Activated CD8-positive, alpha-beta memory T cell treated with anti-CD3 and anti-CD28 coated beads for 48 hours (primary cell): ENCODE measurements at places on chromosomes 2 and 18.

DNA sequence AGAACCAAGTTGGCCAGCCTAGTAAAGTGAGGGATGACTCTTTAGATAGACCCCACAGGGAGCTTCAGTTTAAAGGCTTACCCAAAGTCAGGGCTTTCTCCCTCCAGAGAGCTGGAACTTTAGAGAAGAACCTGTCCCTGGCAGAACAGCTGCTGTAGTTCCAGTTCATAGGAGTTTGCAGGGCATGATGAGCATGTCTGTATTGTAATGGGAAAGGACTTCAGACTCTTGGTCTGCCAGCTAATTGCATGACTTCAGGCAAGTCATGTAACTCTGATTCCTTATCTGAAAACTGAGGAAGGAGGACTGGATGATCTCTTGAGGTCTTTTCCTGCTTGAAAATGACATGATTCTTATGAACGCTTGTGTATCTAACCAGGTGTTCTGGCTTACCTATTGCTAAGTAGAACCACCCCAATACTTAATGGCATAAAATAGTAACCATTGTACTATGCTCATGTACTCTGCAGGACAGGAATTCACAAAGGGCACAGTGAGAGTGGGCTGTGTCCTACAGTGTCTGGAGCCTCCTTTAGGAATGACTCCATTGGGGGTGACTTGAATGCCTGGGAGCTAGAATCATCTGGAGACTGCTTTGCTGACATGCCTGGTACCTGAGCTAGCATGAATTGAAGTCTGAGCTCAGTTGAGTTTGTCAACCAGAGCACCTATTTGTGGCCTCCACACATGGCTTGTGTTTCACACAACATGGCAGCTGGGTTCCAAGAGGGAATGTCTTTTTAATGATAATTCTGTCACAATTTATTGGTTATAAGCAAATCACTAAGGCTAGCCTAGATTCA, 18.9 kb downstream of the SP5 start:
- no peak for DNase-seq

- no peak for DNase-seq
These were observed 24.9 kb downstream of the CCBE1 start for GRCh38 chr18:59672235-59672711.

DNA sequence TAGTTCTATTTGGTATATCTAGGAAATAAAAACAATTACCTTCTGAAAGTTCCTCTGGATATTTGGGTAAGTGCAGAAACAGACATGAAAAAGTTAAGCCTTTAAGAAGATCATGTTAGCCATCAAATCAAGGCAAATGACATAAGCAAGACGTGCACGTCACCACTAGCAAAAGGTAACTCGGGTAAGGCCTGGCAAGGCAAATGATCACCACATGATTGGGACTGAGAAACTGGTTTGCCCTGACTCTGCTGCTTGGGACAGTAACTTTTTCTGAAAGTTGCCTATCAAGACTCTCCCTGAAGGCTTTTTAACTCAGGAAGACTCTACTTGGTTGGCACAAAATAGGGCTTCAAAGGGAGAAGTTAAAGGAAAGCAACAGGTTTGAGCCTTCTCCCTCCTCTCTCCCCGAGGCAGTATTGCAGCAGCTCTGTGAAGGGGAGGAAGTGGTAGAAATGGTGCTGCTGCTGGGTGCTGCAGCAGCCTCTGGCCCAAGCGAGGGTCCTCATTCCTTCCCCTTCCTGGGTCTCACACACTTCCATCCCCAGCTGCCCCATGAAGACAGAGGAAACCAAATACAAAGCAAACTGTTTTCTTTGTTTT, 17.1 kb upstream of the TMEM237 start:
- DNase-seq, result no peak

DNA sequence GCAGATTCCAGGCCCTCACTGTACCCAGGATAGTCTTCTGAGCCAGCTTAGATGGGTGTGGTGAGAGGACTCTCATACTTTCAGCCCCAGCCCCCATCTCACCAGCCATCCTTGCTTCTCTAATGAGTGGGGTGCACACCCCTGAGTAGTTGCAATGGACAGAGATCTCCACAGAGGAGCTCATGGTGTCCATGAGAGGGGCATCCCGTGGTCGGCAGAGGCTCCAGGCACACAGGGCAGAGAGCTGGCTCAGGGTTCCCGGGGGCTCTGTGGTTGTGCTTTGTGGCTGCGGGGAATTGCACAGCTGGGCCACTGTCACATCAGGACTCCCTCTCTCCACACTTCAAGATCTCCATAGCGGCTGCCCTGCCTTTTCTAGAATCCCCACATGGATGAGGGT, 226.0 kb upstream of the PXDN start:
- no peak for DNase-seq

GRCh38 chr2:38526195-38526594, 76.5 kb downstream of the HNRNPLL start:
- DNase-seq, result no peak

DNA sequence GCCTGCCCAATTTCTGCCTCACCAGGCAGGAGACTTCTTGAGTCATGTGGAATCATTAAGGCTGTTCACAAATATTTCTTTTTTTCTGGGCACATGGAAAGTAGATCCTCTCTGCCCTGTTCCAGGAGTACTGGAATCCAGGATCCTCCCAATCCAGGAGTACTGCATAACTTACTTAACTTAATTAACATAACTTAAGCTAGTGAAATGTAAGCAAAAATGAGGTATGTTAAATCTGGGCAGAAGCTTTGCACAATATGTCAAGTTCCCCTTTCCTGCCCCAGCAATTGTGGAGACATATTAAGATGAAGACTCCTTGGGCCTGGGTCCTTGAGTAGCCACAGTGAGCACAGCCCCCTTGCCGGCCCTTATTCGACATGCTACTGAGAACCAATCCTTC, 3.2 kb downstream of the CD207 start:
- DNase-seq, result no peak

GRCh38 chr2:233015019-233015645, 2.1 kb upstream of the NGEF start:
- DNase-seq, result no peak

GRCh38 chr2:102059151-102059550, 67.4 kb downstream of the IL1R2 start:
- DNase-seq, result no peak

DNA sequence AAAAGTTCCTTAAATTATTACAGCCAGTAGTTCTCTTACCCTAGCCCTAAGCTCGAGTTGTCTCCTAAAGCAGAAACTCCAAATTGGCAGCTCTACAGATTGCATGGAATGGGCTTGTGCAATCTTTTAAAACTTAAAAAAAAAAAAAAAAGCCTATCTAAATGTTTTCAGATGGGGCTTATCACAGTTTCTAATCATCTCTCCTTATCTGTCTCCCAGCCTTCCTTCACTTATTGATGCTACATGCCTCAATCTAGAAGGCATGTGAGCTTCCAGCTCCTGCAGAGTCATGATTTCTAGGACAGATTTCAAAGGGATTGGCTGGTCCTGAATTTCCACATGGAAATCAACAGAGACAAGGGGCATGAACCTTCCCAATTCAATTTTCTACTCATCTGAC, 33.1 kb upstream of the PELI1 start:
- DNase-seq, result no peak

- DNase-seq, result no peak
These were observed 4.9 kb downstream of the OTOF start for GRCh38 chr2:26472821-26473655.

DNA sequence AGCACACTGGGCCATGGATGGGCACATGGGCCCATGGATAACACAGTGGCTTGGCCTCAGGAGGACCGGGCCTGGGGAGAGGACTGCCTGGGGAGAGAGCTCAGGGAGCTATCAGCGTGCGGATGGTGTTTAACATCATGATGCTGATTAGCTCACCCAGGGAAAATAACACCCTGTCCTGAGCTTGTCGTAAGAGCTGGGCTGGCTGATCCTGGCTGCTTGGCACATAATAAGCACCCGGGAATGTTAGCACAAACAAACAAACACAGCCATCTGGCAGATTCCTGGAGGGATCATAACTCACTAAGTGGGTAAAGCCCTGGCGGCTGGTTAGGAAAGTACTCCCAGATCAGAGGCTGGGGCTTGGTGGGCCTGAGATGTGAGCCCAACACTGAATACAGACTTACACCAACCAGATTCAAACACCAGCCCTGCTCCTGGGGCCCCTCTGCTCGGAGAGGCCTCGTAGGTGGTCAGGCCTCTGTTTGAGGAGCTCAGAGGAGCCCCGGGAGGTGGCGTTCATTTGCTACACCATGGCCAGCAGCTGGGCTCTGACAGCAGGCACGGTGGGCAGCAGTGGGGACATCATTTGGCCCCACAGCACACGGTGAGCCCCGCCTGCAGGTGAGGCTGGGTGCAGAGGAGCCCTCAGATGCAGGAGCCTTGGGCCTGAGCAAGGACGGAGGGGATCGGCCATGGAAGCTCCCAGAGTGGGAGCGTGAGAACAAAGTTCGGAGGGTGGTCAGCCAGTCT, 193.4 kb upstream of the HDAC4 start:
- no peak for DNase-seq

DNA sequence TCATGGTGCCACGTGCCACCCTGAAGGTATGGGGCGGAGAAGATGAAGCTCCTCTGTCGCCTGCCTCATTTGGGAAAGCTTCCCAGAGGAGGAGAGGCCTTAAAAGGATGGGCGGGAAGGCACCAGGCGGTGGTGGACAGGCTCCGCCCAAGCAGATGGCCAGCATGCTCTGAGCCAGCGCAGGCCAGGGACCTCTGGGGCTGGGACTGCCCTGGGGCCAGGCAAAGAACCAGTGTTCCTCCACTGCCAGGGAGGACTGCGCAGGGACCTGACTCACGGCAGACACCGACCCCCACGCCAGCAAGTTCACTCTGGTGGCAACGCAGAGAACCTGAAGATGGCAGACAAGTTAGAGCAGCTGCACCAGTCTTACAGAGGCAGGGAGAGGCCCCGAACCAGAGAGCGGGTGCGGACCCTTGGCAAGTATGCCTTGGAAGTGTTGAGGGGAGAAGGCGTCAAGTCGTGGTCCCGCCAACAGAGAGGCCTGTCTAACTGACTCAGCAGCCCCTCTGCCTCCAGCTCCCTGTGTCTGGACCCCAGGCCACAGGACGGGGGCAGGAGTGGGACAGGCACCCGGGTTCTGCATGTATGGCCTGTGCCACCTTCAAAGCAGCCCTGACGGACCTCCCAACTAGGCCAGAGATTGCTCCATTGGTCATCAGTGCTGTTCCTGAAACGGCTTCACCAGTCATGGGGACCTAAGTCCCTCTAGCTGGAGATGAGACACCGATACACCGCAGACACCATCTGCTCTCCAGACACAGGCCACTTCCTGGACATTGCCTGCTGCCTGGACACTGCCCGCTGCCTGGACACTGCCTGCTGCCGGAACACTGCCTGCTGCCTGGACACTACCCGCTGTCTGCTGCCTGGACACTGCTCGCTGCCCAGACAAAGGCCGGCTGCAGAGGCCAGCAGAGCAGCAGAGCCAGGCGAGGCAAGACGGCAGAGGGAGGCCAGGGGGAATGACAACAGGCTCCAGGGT, 124.7 kb downstream of the HDAC4 start:
- no peak for DNase-seq

GRCh38 chr18:75207310-75208154, 1.4 kb downstream of the PTGR3 start:
- DNase-seq, result no peak

GRCh38 chr2:128489526-128490273, 171.0 kb upstream of the HS6ST1 start:
- DNase-seq, result no peak

GRCh38 chr2:172531309-172531708, 24.6 kb upstream of the PDK1 start:
- DNase-seq, result no peak

DNA sequence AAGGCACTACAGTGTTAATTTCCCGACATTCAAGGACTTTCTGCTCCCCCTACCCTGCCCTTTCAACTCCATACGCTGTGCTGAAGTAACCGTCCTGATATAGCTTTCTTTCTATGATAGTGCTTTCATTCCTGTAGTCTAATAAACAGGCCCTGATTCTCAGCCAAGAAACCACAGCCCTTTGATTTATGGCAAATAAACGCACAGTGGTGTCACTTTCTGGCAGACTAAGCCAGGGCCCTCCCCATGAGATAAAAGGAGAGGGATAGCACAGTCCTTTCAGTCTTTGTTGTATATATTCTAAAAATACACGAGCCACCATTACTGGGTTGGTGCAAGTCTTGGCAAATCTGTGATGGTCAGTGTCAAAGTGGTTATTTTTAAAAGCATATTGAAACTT, 291.2 kb downstream of the ALPK2 start:
- no peak for DNase-seq

DNA sequence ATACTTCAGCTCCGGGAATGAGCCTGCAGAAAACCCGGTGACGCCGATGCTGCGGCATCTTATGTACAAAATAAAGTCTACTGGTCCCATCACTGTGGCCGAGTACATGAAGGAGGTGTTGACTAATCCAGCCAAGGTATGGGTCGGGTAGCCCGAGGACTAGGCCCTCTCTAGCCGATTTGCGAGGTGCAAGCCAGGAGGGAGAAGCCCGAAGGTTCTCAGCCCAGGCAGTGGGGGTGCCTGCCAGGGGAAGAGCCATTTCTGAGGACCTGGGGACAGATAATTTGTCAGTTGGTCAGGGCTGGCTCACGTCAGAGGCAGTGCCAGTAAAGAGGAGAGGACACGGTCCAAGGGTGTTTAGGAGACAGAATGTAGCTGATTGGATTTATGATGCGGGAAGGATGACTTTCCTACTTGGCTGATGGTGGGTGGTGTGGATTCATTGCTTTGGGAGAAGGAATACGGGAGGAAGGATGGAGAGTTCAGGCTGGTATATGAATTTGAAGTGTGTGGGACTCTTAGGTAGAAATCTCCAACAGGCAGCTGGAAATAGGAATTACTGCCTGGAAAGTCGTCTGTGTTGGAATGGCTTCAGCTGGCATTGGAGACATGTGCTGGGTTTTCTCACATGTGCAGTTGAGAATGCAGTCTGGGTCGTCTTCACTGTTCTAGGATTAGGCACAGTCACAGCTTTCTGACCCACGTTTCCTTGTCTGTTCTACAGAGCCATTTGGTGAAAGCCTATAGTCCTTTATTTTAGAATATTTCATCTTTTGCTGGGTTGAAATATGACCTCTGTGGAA, 874 bp downstream of the NDUFAF7 start:
- no peak for DNase-seq

DNA sequence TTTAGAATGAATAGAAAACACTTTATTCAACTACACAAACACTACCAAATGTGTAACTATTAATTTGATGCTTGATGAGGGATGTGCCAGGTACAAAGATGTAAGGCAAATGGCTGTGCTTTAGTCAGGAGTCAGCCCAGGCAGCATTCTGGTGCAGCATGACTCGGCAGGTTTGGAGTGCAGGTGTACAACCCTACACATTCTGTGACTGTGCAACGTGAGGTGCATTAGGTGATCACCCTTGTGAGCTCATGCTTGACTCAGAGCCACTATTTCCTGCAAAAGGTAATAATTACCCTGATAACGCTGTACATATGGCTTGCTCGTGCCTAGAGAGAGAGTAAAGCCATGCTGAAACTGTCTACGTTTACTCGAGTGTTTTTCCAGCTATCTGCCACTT, 288.7 kb upstream of the DSEL start:
- no peak for DNase-seq

- no peak for DNase-seq
These were observed 256.0 kb downstream of the CDH20 start for GRCh38 chr18:61589053-61589723.

- no peak for DNase-seq
These were observed 220.1 kb downstream of the HAUS1 start for GRCh38 chr18:46324087-46324955.
